ENCODE measurements at places on chromosomes 7 and 10. TPM values are rescaled to one million over a fixed set of nuclear protein-coding genes. Genes with fewer than 3 reads are reported as not detected.

Gene TEX47
- not detected for total RNA-seq

Gene FANK1
- 0.61 TPM for total RNA-seq

Gene COL13A1
- total RNA-seq: 0.19 TPM

Gene INHBA
- 0.56 TPM for total RNA-seq

Gene TMEM60
- total RNA-seq: 10.1 TPM

Gene GRID1
- 1.2 TPM for total RNA-seq

Gene AKR1B15
- total RNA-seq: 15.5 TPM

Gene GSDME
- 4.0 TPM for total RNA-seq

Gene FAM241B
- total RNA-seq: 2.6 TPM

Gene SH2D4B
- total RNA-seq: not detected
